ENCODE measurements at places on chromosomes 7 and 10.

GRCh38 chr7:94111009-94111408, 106.9 kb upstream of the BET1 start:
- no peak for DNase-seq

- no peak for DNase-seq
Observed at GRCh38 chr7:158362001-158362400, 225.6 kb downstream of the PTPRN2 start.

DNA sequence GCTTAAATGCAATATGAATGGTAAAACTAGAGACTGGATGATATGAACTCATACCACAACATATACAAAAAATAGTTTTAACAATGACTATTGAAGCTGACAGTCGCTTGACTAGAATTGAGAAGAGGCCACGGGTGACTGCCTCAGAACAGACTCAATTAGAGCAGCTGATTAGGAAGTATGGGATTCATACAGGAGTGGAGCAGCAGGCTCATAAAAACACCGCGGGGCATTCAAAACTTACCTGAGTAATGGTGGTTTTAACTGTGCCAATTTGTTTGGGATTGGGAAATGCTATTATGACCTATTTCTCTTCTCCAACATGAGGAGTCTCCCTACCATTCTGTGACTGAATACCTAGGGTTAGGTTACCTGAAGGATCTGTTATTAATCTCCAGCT, 2.1 kb downstream of the CADPS2 start:
- DNase-seq, result no peak

- DNase-seq, result no peak
Observed at GRCh38 chr10:22801785-22802184, 87.4 kb upstream of the PIP4K2A start.

- no peak for DNase-seq
Observed at GRCh38 chr7:101410743-101411507, 48.2 kb downstream of the COL26A1 start.

Data from stimulated activated CD4-positive, alpha-beta T cell treated with anti-CD3 and anti-CD28 coated beads, TNF-alpha, amount 100 ng/mL, for 1 hour (primary cell).